ENCODE measurements at places on chromosomes 12 and 14. TPM values are rescaled to one million over a fixed set of nuclear protein-coding genes. Genes with fewer than 3 reads are reported as not detected.
A peak's percentile ranks its signal among the peaks of the same experiment; 100 is the strongest.

Gene KRT73
- not detected for total RNA-seq

Gene KSR2
- 0.29 TPM for total RNA-seq

Gene C12orf75
- 222 TPM for total RNA-seq

DNA sequence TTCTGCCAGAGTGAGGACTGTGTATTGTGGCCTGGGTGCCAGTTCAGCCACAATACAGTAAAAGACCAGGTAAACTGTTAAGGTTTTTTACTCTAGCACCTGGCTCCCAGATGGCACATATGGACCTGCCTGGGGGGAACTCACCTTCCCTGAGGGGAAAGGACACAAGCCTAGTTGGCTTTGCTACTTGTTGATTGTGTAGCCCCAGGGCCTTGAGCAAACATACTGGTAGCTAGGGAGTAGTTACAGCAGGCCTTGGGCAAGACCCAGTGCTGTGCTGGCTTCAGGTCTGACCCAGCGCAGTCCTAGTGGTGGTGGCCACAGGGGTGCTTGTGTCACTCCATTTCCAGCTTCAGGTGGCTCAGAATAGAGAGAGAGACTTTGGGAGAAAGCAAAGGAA, 216.4 kb downstream of the KLHL28 start:
- DNase-seq = no peak

- DNase-seq = peak; percentile 15
Measured at GRCh38 chr14:36207500-36207899, 31.0 kb upstream of the PTCSC3 start.

- no peak for DNase-seq
Measured at GRCh38 chr14:95064256-95064655, 93.1 kb downstream of the DICER1 start.

DNA sequence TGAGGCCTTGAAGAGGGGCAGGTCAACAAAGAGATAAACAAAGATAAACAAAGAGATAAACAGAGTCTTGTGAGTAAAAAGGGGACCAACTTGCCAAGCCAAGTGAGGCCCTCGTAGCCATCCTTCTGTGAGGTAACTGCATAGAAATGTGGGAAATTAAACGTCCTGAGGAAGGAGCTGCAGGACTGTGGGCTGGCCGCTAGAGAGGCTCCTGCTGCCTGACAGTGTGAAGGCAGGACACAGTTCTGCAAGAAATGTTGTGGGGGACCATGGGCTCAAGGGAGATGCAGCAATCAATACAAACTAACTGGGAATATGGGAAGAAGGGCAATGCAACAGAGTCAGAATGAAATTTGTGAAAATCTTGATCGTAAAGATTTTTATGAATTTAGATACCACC, 91.9 kb downstream of the SLC8A3 start:
- DNase-seq = no peak

GRCh38 chr14:33908540-33909223, 42.2 kb downstream of the EGLN3 start:
- DNase-seq = peak; percentile 51

DNA sequence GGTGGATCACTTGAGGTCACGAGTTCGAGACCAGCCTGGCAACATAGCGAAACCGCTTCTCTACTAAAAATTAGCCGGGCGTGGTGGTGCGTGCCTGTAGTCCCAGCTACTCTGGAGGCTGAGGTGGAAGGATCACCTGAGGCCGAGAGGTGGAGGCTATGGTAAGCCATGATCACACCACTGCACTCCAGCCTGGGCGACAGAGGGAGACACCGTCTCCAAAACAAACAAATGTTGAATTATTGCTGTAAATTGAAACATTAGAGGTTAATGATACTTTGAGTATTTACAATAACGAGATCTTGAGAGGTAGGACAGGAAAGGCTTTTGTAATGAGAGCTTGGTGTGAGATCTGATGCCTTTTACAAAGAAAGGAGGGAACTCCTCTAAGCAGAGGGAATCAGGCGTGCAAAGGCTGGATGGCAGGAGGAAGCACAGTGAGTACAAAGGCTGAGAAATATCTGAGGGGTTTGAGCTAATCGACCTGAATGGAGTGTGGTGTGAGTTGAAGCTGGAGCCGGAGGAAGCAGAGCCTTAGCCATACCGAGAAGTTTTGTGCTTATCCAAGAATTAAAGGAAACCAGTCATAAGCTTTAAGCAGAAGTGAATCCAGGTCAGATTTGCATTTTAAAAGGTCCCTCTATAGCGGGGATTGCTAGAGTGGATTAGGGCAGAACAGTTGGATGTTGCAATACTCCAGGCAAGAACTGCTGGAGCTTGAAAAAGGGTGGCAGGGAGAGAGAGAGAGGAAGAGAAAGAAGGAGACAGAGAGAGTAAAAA, 1.1 kb downstream of the RHNO1 start:
- peak; percentile 50 for DNase-seq

GRCh38 chr12:105235281-105235731, 668 bp downstream of the APPL2 start:
- DNase-seq = no peak

Data from Caki2 (cell line).